Neural progenitor cell (in vitro differentiated cells): ENCODE measurements at places on chromosomes 6 and 20. TPM values are rescaled to one million over a fixed set of nuclear protein-coding genes. Genes with fewer than 3 reads are reported as not detected.

The PHACTR1 gene
- 2.4 and 6.1 TPM in 2 replicates for total RNA-seq

GRCh38 chr20:42714298-42715141 is 475.2 kb downstream of the PTPRT start:
- no peak for DNase-seq

- peak; percentile 57 for DNase-seq
These were observed 194.8 kb downstream of the COL9A1 start for GRCh38 chr6:70107852-70108629.

DNA sequence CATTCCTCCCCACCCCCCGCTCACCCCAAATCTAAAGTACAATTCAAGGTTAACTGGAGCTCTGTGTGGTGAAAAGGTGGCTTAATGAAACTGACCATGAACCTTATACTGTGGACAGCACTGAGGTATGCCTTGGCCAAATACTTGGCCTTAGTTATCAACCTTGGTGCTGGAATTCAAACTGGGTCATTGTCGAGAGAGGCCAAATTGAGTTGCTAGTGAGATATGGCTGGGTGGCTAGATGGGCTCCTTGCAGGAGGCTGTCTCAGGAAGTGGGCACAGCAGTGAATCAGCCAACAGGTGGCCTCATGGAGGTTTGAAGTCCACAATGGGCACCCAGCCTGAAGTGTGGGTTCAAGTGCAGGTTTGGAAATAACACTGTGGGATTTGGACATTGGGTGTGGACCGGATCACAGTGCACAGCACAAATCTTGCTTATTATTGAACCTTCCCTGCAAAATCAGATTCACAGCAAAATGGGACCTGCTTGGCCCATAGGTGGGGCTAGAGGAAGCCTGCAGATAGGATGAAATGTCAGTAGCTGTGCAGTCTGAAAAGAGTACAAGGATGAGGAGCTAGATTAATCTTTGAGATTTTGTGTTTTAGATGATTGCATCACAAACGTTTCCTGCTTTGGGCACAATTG is 5.6 kb upstream of the BTBD3 start:
- peak; percentile 21 for DNase-seq

DNA sequence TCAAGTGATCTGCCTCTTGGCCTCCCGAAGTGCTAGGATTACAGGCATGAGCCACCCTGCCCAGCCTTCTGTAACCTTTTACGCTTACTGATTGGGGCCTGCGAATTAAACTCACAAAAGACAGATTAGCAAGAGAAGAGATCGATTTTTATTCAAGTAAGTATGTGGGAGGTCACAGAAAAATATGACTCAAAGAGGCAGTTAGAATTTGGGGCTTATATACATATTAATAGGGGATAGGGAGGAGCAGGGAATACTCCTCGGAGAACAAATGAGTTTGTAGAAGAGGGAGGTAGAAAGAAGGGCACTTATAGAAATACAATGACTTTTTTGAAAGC is 78.9 kb downstream of the CD24 start:
- no peak for DNase-seq

The SLC35F1 gene
- 17.7 and 24.3 TPM in 2 replicates for total RNA-seq

DNA sequence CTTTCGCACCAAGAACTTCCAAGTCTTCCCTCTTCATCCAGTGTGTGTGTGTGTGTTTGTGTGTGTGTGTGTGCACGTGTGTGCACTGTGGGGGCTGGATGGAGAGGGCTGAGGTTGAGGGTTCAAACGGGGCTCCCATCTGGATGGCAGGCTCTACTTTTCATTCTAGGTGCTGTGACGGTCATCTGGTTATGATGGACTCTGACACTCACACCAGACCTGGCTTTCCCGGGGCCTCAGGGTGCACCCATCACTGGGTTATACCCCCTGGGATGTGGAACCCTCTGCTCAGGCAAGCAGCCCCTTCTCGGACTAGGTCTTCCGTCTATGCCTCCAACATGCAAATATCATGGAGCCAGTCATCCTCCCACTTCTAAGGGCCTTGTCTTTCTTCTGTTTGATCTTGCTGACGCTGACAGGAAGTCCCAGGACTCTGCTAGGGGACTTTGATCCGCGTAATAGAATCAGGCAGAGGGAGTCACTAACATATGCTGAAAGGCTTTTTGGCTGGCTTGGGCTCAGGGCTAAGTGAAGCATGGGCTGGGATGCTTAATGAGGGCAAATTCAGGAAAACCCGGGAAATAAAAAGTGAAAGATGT is 313.6 kb downstream of the CDC5L start:
- DNase-seq = no peak

DNA sequence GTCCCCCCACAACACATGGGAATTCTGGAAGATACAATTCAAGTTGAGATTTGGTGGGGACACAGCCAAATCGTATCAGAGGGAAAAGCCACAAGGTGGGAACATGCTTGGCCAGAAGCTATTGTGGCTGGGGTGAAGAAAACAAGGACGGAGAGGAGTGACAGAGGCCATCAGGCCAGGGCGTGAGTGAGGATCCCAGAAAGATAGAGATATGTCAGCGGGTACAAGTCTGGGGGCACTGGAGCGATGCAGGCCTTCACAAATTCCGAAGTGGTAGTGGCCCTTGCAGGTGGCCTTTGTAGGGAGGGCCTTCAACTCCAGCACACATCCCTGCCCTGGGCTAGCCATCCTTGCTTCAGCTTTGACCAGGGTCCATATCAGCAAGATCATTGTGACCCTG is 159.1 kb downstream of the BCAS1 start:
- no peak for DNase-seq

DNA sequence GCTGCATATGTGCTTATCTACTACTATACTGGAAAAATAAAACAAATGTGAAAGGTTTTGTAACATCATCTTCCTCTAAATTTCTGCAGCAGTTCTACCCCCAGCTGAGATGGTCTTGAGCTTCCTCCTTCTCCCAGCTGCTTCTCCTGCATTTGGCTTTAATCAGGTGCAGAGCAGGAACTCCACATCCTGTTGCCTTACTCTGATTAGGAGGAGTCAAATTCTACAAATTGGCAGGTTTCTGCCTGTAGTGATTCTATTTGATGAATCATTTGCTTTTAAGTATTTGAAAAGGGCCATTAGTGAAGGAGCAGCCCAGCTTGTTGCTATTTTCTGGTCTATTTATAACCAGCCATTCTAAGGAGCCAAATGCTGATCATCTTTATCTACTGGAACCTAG is 224.5 kb downstream of the GMDS start:
- DNase-seq = no peak

The MMS22L gene
- 50.1 and 76.5 TPM in 2 replicates for total RNA-seq

- DNase-seq = no peak
These were observed 34.6 kb downstream of the EDN1 start for GRCh38 chr6:12324748-12325147.

The PRR18 gene
- total RNA-seq = 0.13 and 0.40 TPM in 2 replicates

- no peak for DNase-seq
These were observed 68.2 kb downstream of the SEL1L2 start for GRCh38 chr20:13922241-13922640.

DNA sequence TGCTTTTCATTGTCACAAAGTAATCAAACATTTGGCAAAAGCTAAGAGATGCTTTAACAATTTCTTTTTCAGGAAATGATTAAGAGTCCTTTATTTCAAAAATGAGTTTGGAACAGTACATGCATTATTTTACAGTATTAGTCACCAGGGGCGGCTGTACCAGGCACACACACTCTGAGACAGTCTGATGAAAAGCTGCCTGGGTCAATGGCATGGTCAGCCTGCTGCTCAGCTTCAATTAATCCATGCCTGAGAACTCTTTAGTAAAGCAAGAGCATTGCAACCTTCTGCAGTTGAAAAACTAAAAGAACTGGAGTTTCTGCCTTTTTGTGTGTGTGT is 105.5 kb downstream of the TULP4 start:
- no peak for DNase-seq

DNA sequence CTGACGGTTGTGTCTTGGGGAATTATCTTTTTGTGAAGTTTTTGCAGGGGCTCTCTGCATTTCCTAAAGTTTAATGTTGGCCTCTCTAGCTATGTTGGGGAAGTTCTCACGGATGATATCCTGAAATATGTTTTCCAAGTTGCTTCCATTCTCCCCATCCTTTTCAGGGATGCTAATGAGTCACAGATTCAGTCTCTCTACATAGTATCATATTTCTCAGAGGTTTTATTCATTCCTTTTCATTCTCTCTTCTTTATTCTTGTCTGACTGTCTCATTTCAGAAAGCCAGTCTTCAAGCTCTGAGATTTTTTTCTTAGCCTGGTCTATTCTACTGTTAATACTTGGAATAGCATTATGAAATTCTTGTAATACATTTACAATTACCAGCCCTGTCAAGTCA is 61.3 kb downstream of the UNC5CL start:
- DNase-seq = no peak

- no peak for DNase-seq
These were observed 8.3 kb downstream of the AGPAT4 start for GRCh38 chr6:161265554-161265953.

DNA sequence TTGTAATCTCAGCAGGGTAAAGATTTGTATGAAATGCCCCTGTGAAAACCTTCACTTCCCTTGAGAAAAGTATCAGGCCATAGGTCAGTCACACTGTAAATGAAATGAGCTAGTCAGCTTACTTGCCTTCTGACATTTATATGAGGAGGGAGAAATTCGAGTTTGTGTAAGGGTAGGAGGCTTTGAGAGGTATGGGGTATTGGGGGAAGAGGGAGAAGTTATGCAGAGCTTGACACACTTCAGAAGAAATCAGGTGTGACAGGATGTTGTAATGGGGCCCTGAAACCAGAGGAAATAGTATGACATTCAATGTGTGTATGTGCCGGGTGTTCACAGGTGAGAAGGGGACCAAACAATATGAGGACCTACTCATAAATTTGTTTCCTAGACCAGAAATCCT is 64.2 kb upstream of the CCN6 start:
- no peak for DNase-seq

- DNase-seq = no peak
These were observed 46.8 kb downstream of the FARS2 start for GRCh38 chr6:5308066-5308465.

DNA sequence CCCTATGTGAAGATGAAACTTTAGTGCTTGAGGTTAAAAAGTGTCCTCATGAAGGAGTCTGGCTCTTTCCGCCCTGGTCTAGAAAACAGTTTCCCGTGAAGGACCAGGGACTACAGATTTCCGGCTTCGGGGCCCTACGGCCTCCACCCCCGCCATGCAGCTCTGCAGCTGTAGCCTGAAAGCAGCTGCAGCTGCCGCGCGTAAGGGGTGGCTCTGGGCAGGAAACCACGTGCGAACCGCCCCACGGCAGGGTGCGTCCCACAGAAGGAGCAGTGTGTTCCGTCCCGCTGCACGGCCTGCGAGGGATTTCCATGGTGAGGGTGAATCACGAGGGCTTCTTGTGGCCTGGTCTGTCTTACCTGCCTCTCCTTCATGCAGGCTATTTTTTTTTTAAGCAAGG is 117.0 kb downstream of the ERMARD start:
- no peak for DNase-seq

DNA sequence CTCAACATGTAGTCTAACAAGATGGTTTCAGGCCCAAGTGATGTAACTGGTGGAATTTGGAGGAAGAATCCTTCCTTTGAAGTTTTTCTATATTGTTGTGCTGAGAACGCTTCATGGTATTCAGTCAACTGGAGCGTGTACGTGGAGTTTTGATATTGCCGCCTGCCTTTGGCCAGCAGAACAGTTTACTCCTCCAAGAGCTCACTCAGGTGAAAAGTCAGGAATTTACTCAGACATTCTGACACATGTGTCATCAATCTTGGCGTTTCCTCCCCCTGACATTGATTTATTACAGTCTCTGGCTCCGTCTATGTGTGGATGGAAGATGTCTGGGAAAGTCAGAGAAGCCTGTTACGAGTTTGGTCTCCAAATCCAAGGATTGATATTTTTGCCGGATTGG is 19.0 kb upstream of the TGM2 start:
- no peak for DNase-seq

- no peak for DNase-seq
These were observed 799 bp downstream of the TAAR2 start for GRCh38 chr6:132623106-132623845.

The KIF6 gene
- total RNA-seq = 0.59 and 2.7 TPM in 2 replicates

GRCh38 chr6:32153564-32154513 is at the start of gene PPT2:
TSS of gene PPT2 (plus strand) at chr6:32154141. CDS start at chr6:32154595, 454 bp downstream.
- peak; percentile 93 for DNase-seq

The THEMIS gene
- total RNA-seq = not detected in 2 replicates

The CGA gene
- 0.46 TPM in 1 of 2 replicates, not detected in the other for total RNA-seq

GRCh38 chr6:25279748-25280343 is 672 bp downstream of the CARMIL1 start:
- peak; percentile 46 for DNase-seq

GRCh38 chr6:3664625-3665041 is 86.9 kb downstream of the PXDC1 start:
- no peak for DNase-seq

The WFDC12 gene
- total RNA-seq = not detected in 2 replicates

DNA sequence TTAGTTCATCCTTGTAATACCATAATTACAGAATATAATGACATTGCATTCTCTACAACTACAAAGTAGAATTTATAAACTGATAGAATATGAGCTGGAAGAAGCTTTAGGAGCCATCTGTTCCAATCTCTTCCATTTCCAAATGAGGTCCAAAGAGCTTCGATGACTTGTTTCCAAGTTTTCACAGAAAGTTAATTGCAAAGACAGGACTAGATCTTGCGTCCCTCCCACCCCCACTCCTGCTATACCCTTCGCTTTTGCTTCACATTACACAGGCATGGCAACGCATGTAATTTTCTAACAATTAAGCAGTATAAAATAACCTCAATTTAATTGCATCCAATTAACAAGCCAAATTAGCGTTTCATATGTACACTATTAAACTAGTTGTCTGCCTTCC is 7.0 kb downstream of the HIVEP2 start:
- DNase-seq = no peak

GRCh38 chr6:158006821-158007570 is 25.3 kb downstream of the SYNJ2 start:
- no peak for DNase-seq

DNA sequence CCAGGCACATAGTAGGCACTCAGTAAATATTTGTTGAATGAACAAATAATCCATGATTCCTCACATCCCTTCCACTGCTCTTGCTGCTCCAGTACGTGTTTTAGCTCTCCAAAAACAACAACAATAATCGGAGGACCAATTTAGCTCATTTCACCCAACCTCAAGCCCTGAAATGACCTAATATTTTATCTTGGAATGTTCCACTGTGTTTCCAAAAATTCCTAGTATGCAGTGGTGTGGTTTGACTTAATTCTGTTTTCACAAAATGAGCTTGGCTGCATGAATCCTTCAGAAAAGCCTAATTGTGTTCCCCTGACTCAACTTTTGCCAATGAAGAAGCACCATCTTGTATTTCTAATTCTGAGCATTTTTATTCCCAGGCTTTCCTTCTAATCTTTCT is 168.0 kb upstream of the PHACTR1 start:
- no peak for DNase-seq
